Transverse colon (tissue), 4 donors: ENCODE measurements at places on chromosomes 2 and 18. TPM values are rescaled to one million over a fixed set of nuclear protein-coding genes. Genes with fewer than 3 reads are reported as not detected.

DNA sequence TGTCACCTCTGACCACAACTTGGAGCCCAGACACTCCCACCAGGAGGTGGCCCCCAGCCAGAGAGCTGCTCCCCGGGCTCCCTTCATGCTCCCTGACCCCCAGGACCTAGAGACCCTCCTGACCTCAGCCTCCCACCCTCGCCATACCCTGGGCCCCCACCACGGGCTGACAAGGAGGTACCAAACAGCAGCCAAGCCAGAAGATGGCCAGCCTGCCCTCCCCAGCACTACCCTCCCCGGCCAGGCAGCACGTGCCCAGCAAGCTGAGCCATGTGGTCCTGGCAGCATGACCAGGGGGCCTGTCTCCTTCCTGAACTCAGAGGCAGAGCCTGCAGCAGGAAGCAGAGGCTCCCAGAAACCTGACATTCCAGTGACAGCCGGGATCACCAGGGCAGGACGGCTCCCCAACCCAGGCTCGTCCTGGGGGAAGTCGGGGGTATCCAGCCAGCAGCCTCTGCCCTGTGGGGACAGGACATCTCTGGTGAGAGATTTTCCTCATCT is 69.4 kb upstream of the GPC1 start:
- no peak overlapping the region for H3K4me3 ChIP-seq
- no peaks in the 10 kb centered on the region for H3K27me3 ChIP-seq
- no peak for DNase-seq
- no peak overlapping the region for H3K27ac ChIP-seq

DNA sequence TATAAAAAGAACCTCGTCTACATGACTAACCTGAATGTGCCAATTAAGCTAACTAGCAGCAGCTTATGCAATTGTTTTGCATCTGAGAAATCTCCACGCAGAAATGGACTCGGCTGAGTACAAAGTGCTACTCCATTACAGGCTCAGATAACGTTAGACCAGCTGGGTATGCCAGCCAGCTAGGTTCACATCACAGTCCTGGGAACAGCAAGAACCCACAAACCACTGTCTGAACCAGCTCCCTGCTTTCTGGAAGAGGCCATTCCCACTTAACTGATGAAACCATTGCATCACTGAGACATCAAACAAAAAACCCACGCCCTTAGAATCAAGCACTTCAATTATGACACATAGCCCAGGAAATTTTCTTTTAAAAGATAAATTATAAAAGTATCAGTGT is 202.7 kb downstream of the CYRIA start:
- no peaks in the 10 kb centered on the region for H3K4me1 ChIP-seq
- DNase-seq: no peak
- H3K36me3 ChIP-seq: no peaks in the 10 kb centered on the region

DNA sequence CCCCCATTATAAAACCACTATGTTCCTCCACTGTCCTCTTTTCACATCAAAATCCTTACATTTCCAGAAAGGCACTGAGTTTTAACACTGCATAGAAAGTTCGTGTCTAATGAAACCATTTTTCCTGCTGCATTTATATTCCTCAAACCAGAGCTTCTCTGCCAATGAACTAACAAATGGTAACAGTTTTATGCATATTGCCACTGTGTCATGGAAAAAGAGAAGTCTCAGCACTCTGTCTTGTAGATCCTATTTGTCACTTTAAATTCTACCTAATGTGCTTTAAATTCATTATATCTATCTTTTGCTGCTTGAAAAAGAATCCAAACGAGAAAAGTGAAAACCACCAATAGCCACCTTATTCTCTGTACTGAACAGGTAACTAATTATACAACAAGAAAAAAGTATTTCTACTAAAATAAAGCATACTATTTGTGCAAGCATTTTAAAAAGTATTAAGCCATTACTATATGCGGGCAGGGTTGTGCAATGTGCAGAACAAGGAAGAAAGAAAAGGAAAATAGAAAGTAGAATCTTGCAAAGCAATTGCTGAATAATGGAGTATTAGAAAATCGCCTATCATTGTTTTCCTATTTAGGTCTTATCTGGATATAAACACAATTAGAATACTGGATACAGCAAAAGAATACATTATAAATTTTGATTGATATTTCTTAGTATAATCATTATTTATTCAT is 328.9 kb downstream of the ZEB2 start:
- H3K4me3 ChIP-seq: no peak overlapping the region
- DNase-seq: no peak
- H3K36me3 ChIP-seq: no peaks in the 10 kb centered on the region
- no peaks in the 10 kb centered on the region for H3K27me3 ChIP-seq
- H3K4me1 ChIP-seq: no peaks in the 10 kb centered on the region
- no peak overlapping the region for H3K27ac ChIP-seq

- no peak overlapping the region for H3K27ac ChIP-seq
- no peaks in the 10 kb centered on the region for H3K27me3 ChIP-seq
- no peaks in the 10 kb centered on the region for H3K36me3 ChIP-seq
- no peak for DNase-seq
These were observed 60.6 kb downstream of the PTPN4 start for GRCh38 chr2:119820275-119820674.

DNA sequence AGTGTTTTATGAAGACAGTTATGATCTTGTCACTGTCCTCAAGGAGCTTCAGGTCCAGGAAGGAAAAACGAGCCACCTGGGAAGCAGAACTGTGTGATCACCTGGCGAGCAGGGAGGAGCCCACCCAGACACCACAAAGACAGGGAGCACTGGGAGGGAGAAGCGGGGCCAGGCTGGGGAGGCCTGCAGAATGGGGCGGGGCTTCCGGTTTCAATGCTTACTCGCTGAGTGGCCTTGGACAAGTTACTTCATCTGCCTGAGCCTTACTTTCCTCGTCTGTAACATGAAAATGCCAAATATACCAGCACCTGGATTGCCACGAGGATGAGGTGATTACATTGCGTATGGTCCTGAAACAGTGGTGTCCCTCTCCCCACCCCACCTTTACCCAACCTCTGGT is 227.5 kb downstream of the ANKRD30B start:
- DNase-seq: no peak
- H3K4me1 ChIP-seq: no peaks in the 10 kb centered on the region
- no peak overlapping the region for H3K27ac ChIP-seq
- no peaks in the 10 kb centered on the region for H3K27me3 ChIP-seq
- no peak overlapping the region for H3K4me3 ChIP-seq

Gene NEURL3
- not detected for total RNA-seq

DNA sequence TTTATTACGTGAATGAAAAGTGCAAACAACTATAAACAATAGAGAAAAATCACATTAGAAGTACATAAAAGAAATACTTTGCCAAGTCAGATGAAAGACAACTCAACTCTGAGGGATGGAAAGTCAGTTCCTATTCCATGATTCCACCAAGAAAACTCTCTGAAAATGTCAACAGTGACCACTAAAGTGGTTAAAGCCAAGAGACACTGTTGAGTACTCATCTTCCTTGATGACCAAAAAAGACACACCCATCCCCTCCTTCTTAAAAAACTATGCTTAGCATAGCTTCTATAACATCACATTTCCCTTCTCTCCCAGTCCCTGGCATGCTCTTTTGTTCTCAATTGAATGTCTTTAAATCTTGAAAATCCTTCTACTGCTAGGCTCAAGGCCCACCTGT is 160.0 kb downstream of the TCF4 start:
- H3K4me1 ChIP-seq: no peaks in the 10 kb centered on the region
- no peaks in the 10 kb centered on the region for H3K36me3 ChIP-seq
- DNase-seq: no peak
- no peaks in the 10 kb centered on the region for H3K27me3 ChIP-seq
- no peak overlapping the region for H3K4me3 ChIP-seq
- H3K27ac ChIP-seq: no peak overlapping the region

- peaks cover 65% of the 10 kb centered on the region for H3K27me3 ChIP-seq
- H3K4me3 ChIP-seq: no peak overlapping the region
- H3K4me1 ChIP-seq: no peaks in the 10 kb centered on the region
- no peak overlapping the region for H3K27ac ChIP-seq
- no peak for DNase-seq
- no peaks in the 10 kb centered on the region for H3K36me3 ChIP-seq
These were observed 42.9 kb downstream of the CDCA7 start for GRCh38 chr2:173397539-173397938.
